ENCODE measurements at places on chromosomes 5 and 9.

DNA sequence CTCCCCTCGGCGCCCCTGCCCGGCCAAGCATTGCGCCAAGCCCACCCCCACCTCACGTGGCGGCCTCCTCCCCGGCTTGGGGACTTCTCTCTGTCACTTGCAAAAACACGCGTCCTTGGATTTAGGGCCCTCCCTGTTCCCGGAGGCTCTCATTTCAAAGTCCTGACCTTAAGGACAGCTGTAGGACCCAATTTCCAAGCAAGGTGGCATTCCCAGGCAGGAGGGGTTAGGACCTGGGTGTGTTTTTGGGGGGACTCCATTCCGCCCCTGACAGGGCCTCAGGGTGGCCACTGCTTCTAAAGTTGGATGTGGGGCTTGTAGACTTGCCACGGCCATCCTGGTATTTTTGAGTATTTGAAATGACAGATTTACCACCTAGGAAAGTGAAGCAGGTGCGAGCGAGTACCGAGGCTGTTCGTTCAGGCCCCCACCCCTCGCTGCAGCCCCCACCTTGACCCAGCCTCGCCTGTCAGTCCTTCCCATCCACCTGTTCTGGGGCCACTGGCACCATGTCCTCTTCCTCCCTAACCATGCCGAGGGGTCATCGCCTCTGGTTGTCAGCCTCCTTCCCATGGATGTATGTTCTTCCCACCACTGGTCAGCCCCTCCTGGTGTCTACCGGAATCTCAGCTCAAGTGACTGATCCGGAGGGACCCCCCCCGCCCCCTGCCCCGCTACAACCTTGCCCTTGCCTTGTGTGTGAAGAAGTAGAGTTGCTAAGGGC, 52.4 kb downstream of the MRPL36 start:
- no peak for DNase-seq

DNA sequence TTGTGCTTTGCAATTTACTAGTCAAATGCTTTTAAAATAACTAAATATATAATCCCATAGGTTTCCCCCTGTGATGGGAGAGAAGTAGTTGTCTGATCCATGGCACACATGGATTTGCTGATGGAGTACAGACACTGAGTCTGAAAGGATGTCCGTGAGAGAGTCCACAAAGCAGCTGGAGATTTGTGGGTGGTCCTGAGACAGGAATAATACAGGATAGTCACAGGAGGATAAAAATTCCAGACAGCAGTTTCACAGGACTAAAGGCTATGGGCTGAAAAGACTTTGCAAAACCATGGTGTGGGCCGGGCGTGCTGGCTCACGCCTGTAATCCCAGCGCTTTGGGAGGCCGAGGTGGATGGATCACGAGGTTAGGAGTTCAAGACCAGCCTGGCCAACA, 58.7 kb upstream of the ZFR start:
- no peak for DNase-seq

DNA sequence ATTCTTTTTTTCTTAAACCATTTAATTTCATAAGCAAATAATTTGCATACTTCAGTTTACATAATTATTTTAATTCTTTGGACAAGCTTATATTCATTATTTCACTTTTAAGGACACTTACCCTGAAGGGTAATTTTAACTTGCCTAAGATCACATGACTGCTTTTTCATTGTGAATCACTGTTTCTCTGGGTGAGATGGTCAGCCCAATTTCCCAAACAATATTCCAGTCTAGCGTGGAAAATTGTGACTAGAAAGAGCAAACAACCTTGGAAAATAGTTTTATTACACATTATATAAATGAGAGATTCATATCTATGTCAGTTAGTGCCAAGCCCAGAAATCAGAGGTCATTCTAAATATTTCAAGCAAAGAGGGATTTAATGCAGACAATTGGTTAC, 21.4 kb upstream of the JAKMIP2 start:
- DNase-seq: no peak

DNA sequence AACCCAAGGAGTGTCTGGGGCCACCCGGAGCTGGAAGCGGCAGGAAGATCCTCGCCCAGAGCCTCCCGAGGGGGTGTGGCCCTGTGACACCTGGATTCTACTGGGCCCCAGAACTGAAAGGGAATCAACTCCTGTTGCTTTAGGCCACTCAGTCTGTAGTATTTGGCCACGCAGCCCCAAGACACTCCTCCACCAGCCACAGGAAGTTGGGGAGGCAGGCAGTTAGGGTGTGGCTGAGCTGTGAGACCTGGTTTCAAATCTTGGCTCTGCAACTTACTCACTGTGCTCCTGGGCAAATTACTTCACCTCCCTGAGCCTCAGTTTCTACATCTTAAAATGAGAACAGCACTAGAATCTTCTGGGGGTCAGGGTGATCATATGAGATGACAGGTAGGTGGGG, 119.8 kb upstream of the PPP1R26 start:
- DNase-seq: no peak

DNA sequence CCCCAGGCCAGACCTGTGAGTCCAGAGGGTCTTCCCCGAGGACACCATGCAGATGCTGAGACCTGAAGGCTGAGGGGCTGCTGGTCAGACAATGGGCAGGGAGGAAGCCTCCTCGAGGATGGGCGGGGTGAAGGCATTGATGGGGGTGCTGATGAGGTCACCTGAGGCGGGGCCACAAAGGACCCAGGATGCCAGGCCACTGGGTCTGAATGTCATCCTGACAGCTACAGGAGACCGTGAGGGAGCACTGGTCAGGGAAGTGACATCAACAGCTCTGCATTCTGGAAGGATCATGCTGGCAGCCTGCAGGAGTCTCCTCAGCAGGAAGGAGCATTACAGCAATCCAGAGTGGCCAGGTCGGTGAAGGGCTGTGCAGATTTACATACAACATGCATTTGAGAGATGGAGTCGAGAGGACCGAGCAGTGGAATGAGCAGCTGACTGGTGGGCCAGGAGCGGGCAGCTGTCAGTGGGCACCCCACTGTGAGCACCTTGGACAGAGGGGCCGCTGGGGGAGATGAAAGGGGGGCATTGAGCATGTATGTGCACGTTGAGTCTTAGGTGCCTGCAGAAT, 77.7 kb upstream of the ADAMTS2 start:
- DNase-seq: no peak

DNA sequence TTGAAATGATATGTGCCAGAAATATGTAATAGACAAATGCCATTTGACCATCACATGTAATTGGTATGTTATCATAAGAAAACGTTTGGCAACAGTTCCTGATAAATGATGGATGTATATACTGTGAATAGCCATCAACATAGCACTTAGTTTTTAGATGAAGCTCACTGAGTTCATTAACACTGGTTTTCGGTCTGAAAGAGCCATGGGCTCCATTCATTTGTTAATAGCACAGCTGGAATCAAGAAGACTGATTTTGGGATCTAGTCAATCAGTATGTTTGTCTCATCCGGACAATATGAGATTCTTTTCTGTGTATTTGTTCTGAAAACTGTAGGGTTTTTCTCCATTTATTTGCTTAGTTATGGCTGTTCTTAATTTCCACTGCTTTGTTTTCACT, 413.5 kb upstream of the CLINT1 start:
- DNase-seq: no peak

DNA sequence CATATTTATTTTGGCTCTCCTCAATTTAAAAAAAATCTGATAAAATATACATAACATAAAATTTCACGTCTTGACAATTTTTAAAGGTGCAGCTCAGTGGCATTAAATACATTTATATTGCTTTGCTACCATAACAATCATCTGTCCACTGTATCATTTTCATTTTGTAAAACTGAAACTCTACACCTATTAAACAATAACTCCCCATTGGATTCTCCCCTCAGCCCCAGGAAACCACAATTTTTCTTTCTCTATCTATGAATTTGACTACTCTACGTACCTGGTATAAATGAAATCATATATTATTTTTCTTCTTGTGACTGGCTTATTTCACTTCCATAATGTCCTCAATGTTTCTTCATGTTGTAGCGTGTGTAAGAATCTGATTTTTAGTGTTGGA, 563.5 kb downstream of the PRR16 start:
- DNase-seq: no peak

DNA sequence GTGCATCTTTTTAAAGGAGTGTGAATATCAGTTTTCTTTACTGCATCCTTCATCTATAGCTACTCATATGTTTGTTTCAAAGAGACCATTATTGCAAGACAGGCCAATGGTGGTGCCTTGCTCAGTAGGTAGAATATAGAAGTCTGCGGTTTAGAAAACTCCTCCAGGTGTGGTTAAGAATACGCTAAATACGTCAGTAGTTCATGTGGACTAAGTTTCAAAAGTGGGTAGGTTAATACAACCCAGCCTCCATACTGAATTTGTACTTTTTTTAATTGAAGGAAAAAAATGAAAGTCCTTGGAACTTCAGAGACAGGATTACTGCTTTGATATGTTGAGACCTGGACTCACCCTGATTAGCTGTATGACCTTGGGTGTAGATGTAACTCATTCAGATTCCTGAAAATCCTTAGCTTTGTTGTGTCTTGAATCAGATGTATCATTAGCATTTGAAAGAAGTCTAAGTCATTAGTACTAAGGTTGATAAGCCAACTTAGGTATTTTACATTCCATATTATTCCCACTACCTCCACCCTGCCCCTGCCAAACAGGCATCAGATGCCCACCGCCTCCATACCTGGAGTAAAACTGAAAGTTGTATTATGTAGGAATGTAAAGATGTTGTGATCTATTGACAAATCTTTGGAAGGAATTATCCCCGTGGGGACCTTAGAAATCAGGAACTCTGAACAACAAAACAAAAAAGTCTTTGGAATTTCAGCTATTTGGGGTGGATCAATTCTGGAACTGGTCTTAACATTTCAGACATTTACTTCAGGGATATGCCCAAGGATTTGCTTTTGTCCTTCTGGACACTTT, 6.1 kb downstream of the BASP1 start:
- DNase-seq: no peak

DNA sequence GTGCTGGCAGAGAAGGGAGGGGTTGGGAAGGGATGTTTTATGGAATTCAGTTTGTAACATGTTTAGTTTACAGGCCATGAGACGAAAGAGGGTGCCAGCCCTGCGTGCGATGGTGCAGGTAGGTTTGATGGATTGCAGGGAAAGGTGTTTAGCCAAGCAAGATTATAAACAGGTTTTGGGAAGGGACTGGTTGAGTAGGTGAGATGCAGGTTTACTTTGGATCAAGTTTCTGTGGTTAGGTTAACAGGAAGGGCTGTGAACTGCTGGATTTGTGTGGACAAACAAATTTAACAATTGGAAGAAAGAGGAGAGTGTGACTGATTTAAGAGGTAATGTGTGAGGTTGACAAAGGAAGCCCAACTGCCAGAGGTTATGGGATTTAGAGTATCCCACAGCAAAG, 32.6 kb upstream of the GPX3 start:
- DNase-seq: no peak

GRCh38 chr5:168291964-168292785, 730 bp downstream of the WWC1 start:
- DNase-seq: no peak

DNA sequence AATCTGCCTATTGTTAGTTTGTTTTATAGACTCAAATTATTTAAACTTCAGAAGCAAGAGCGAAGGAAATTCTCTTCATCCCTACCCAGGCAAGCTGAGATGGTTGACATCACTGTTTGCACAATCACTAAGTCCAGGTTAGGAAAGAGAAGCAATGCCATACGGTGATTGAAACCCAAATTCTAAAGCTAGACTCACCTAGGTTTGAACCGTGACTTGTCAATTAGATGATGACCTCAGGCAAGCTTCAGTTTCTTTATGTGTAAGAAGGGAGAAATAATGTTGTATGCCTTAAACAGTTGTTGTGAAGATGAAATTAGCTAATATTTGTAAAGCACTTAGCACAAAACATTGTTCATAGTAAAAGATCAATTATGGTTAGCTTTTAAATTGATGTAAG, 96.5 kb upstream of the ANKRD55 start:
- DNase-seq: no peak

- DNase-seq: no peak
Observed at GRCh38 chr5:140023611-140024191, 19.4 kb downstream of the NRG2 start.

DNA sequence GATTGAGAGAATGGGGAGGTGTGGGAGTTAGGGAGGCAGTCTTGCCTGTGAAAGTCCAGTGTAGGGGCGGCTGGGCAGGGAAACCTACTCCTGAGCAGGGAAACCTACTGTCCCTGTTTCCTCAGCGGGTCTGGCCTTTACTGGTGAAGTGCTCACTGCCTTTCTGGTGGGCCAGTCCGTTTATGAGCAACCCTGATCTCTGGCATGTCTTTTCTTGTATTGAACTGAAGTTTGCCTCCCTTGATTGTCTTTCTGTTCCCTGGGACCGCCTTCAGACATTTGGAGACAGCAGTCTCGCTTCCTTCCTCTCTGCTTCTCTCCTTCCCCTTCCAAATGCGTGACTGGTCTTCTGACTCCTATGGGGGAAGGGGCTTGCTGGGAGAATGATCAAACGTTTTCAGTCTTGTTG, 2.9 kb downstream of the SNX18 start:
- DNase-seq: no peak

DNA sequence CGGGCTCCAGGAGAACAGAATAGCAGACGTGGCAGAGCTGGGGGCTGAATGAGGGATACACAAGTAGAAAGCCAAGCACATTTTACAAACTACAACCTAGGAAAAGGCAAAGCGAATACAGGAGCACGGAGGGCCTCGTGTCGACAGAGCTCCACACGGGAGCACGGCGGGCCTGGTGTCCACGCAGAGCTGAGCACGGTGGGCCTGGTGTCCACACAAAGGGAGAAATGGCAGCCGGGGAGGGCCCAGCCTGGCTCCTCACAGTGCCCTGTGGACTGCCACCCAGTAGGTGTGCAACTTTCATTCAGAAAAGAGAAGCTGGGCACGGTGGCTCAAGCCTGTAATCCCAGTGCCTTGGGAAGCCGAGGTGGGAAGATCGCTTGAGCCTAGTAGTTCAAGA, 3.4 kb upstream of the INPP5E start:
- DNase-seq: no peak

GRCh38 chr5:79521156-79521555, 7.2 kb upstream of the HOMER1 start:
- DNase-seq: no peak

- DNase-seq: no peak
Observed at GRCh38 chr9:131580358-131580757, 35.0 kb downstream of the PRRT1B start.

DNA sequence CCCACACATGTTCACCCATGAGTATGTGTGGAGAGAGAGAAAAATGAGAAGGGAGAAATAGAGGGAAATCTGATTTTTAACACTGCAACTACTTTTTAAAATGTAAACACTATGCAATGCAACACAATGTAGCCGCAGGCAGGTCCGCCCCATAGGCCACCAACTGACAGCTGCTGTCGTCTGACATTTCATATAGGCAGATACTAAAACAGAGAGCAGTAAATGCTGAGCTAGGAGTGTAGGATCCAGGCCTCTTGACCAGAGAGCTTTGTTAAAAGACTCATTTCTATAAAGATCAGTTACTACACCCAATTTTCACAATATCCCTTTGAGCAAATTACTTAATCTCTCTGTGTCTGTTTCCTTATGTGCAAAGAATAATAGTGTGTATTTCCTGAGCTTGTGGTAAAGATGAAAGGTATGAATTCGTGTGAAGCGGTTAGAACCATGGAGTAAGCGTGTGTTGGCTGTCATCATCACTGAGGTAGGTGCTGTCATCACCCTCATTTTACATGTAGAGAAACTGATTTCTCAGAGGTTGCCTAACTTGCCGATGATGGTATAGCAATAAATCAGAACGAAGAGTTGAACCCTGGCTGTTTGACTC, 55.2 kb upstream of the PDE8B start:
- no peak for DNase-seq

Measured in activated T-cell treated with anti-CD3 and anti-CD28 coated beads for 24 hours (primary cell).